Tongue (tissue), 3 donors: ENCODE measurements at places on chromosomes 11 and 22. TPM values are rescaled to one million over a fixed set of nuclear protein-coding genes. Genes with fewer than 3 reads are reported as not detected.

GRCh38 chr11:70201882-70202861, 924 bp upstream of the FADD start:
- DNase-seq, result no peak

- no peak for DNase-seq
Observed at GRCh38 chr11:79610139-79610538, 169.3 kb upstream of the TENM4 start.

DNA sequence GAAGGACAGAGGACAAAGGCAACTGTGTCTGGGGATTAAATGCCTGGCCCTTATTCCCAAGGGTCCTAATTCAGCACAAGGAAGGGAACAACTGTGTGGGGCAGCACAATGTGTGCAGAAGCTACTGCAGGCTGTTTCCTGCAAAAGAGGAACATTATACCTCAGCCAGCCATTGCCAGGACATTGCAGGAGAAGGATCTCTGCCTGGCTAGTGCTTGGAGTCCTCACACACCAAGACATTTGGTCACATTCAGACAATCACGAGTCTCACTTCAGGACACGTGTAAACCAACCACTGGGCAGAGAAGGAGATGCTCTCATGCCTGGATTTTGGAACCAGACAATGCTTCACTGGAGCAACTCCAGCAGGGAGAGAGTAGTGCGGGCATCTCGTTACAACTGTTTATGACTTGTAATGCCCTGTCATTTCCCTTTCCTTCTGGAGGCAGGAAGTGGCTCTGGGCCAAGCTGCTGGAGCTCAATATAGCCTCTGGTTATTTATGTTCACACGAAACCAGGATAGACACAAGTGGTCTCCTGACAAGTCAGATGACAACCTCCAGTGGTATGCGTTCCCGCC, 23.9 kb upstream of the ZC3H12C start:
- peak; percentile 82 for DNase-seq

DNA sequence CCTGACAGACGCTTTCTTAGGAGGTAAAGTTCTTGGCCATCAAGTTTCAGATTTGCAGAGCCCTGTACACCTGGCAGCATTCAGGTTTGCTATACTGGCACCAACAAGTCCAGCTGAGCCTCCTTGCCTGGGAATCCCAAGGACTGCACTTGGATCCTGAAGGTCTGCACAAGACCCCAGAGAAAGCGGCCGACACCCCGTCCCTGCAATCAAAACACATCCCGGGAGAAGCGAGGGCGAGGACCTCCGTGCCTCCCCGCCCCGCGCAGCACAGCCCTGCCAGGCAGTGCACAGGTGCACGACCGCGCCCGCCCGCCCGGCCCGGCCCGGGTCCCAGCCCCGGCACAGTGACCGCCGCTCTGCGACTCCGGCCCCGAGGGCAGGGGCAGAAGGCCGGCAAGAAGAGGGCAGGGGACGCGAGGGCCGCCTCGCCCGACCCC, 559 bp downstream of the MRTFA start:
- DNase-seq, result peak; percentile 40

Gene SGSM1
- total RNA-seq, result 1.2 TPM

Gene PRR33
- total RNA-seq, result 4.8 TPM

DNA sequence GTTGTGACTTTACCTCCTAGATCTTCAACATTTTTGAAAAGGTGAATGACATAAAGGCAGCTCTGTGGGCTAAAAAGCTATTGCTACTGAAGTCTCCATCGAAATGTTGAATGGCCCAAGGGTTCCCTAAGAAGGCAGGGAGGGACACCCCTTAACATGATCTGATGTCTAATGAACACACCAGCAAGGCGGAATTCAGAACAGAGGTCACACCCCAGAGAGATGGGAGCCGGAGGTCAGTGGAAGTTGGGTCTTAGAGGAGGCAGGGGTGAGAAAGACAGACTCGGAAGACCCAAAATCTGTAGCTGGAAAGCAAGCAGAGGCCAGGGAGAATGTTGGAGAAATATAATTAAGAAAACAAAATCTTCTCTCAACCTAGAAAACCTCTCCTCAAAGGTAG, 79.0 kb downstream of the TRIM29 start:
- no peak for DNase-seq

DNA sequence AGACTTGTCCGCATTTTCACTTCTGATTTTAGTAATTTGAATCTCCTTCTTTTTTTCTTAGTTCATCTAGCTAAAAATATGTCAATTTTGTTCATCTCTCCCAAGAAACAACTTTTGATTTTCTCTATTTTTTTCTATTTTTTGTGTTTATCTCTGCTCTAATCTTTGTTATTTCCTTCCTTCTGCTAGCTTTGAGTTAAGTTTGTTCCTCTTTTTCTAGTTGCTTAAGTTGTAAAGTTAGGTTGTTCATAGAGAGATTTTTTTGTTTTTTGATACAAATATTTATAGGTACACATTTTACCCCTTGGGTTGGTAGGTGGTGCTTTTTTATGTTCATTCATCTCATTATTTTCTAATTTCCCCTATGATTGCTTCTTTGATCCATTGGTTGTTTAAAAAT, 22.1 kb upstream of the XKR3 start:
- no peak for DNase-seq

GRCh38 chr11:69039501-69039900, 9.2 kb upstream of the TPCN2 start:
- no peak for DNase-seq

GRCh38 chr22:27133019-27133431, 475.6 kb downstream of the MIAT start:
- no peak for DNase-seq

Gene FOLR3
- not detected for total RNA-seq

GRCh38 chr22:23722724-23723123, 28.2 kb downstream of the ZNF70 start:
- DNase-seq, result peak; percentile 25

Gene ASPHD2
- 0.41 TPM for total RNA-seq

Gene PIWIL4
- 9.0 TPM for total RNA-seq

Gene MS4A3
- 0.62 TPM for total RNA-seq

- DNase-seq, result peak; percentile 74
Observed at GRCh38 chr22:24099666-24100065, 81.6 kb upstream of the SUSD2 start.

Gene OVOL1
- total RNA-seq, result 2.1 TPM

DNA sequence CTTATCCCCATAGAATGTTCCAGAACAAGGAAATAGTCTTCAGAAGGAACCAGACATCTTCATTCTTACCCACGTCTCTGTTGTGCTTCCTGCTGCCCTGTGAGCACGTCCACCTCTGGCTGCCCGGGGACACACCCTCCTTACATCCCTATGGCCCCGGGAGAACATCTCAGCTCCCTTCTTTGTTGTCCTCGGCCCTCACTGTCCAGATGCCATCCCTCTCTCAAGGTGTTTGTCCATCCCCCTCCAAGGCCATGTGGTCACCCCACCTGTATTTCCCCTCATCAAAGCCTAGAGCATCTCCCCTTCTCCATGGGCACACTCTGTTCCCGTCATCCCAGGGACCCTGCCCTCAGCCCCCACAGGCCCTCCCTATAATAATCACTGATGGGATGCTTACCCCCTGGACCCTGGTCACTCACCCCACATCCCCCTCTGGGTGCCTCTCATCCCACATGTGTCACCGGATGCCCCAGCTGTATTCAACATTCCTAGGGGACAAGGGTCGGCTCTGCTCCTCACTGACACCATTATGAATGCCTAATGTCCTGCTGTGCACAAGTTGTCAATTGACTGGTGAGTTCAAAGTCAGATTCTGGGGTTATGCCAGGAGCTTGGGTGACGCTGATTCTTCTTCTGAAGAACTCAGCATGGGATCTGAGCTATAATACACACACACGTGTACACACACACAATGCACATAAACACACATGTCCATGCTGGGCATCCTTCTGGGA, 28.8 kb downstream of the IGLL5 start:
- no peak for DNase-seq

Gene FOLR1
- 1.6 TPM for total RNA-seq

GRCh38 chr11:126358763-126359160, 3.3 kb downstream of the ST3GAL4 start:
- DNase-seq, result no peak

- DNase-seq, result no peak
Observed at GRCh38 chr22:22662095-22662494, 17.7 kb downstream of the GGTLC2 start.

- peak; percentile 69 for DNase-seq
Observed at GRCh38 chr11:86167499-86168164, 76.9 kb upstream of the EED start.

- DNase-seq, result no peak
Observed at GRCh38 chr11:13338019-13338426, 60.4 kb downstream of the BMAL1 start.

GRCh38 chr22:38296372-38296771, 20.9 kb downstream of the CSNK1E start:
- DNase-seq, result no peak
